ENCODE measurements at places on chromosomes 11 and 22.

DNA sequence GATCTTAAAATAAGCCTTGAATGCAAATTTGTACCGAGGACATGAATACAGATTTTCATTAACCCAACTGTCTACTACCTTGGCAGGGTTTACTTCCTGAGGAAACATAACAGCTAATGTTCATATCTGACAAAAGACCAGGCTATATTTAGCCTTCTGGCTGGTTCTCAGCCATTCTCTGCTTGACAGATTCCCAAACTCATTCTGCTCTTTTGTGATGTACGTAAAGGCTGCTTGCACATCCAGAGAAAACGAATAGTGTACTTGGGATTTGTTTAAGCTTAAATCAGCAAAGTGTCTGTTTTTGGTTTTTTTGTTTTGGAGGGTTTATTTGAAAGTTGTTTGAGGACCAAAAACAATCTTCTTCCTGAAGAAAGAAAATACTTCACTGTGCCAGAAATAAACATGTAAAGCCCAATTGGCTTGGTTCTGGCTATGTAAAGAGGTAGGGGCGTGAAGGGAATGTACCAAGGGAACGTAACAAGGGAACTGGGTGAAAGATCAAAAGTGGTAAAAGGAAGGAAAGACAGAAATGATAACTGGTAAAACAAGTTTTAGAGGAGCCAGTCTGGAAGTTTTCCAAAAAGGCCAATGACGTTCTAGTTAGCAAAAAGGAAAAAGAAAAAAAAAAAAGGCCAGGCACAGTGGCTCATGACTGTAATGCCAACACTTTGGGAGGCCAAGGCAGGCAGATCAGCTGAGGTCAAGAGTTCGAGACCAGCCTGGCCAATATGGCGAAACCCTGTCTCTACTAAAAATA, 21.4 kb upstream of the CRTAM start:
- no peak for DNase-seq

- no peak for DNase-seq
Measured at GRCh38 chr11:13045734-13046133, 36.6 kb downstream of the RASSF10 start.

GRCh38 chr11:63813563-63814382, 517 bp downstream of the SPINDOC start:
- DNase-seq: no peak

- DNase-seq: no peak
Measured at GRCh38 chr22:28397306-28397705, 282.3 kb downstream of the TTC28 start.

DNA sequence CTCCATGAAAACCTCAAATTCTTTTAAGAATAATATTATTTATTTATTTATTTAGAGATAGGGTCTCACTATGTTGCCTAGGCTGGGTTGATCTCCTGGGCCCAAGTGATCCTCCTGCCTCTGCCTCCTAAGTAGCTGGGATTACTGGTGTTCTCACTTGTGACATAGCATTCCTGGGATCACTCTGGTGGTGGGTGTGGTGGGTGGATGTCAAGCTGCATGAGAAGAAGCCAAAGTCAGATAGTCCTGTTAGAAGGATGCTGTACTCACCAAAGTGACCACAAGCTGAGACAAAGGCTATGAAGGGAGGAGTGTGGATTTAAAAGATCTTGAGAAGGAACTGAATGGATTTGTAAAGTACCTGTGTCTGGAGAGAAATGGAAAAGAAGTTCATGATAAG, 87.9 kb upstream of the SPON1 start:
- DNase-seq: no peak

GRCh38 chr11:67371189-67371910, 2.0 kb downstream of the CLCF1 start:
- no peak for DNase-seq

DNA sequence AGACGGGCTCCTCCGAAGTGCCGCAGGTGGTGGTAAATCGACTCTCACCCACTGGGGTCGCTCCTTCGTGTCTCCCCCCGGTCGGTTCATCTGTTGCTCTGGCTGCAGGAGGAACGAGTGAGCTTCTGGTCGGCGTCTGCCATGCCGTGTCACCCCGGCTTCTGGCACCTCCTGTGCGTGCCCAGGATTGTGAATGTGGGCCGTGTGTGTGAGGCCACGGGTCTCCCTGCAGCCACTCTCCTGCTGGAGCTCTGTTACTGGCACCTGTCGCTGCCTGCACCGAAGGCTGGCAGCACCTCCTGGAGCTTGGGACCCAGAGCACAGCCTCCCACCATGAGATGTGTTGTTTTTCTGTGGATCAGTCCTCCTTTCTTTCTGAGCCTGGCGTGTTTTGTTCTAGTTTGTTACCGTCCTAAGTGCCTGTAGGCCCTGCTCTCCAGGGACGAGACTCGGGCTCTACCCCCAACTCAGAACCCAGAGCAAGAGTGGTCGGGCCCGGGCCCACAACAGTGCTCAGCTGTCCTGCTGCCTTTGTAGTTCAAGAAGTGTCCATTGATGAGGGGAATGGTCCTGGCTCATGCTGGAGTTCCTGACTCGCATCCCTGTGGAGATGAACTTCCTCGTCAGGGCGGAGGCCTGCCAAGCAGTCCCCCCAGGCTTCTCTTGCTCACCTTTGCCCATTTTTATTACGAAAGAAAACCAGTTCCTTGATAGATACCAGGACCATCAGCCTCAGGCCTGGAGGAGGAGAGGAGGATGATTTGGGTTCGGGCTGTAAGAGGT, 66.6 kb downstream of the MED15 start:
- no peak for DNase-seq

DNA sequence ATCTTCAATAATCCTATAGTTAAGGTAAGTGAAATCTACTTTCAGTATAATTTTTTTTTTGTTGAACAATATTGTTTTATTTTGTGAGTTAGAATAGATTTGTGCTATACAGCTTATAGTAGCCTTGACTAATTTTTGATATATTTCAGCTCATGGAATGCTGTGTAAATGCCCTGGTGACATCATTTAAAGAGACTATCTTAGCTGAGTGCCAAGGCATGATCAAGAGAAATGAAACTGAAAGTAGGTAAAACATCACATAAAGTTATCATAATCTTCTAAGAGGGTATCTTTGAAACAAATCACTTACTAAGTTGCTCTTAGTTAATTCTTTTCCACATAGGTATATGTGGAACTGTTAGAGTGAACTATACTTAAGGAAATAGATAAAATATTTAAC, 51.4 kb upstream of the ACAT1 start:
- DNase-seq: no peak

GRCh38 chr22:29816539-29816938, 21.5 kb downstream of the ASCC2 start:
- DNase-seq: no peak

DNA sequence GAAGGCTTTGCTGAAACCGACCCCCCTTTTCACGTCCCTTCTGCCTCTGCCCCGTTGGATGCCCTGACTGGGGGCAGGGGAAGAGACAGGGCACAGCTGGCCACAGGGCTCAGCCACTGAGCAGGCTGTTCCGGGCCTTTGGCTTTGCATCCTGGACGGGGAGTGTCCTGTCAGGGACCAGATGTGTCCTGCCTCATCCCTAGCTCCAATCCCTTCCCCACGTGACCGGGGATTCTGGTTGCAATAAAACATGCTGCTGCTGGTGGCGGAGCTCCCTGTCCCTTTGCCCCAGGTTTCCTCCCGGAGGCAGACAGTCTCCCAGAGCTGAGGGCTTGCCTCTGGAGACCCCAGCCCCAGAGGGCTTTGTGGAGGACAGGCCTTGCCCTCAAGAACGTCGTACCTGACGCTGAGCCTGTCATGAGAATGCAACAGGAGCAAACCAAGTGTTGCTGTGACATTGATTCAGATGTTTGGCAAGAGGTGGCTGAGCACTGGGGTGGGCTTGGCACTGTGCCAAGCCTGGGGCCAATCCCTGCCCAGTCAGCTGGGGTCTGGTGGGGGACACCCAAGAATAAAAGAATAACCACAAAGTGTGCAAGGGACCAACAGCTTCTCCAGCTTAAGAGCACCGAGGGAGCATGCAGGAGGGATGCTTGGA, 7.3 kb downstream of the CDC42EP2 start:
- DNase-seq: no peak

GRCh38 chr22:28883917-28884746, 760 bp downstream of the ZNRF3 start:
- DNase-seq: peak; percentile 24

DNA sequence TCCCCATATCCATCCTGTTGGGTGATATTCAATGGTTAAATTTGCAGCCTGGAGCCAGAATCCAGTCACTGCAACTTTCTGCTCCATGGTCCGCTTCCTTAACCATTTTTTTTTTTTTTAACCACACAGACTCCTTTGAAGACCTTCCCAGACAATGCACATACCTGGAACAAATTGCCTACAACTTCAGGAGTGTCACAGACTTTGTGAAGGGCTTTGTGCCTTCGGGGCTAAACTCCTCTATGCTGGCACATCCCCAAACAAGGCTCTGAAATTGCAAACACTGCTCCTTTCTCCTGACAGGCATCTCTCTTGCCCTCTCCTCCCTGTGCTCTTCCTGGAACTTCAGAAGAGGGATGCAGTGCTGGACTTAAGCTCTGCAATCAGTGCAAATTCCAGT, 40.6 kb downstream of the TENM4 start:
- no peak for DNase-seq

DNA sequence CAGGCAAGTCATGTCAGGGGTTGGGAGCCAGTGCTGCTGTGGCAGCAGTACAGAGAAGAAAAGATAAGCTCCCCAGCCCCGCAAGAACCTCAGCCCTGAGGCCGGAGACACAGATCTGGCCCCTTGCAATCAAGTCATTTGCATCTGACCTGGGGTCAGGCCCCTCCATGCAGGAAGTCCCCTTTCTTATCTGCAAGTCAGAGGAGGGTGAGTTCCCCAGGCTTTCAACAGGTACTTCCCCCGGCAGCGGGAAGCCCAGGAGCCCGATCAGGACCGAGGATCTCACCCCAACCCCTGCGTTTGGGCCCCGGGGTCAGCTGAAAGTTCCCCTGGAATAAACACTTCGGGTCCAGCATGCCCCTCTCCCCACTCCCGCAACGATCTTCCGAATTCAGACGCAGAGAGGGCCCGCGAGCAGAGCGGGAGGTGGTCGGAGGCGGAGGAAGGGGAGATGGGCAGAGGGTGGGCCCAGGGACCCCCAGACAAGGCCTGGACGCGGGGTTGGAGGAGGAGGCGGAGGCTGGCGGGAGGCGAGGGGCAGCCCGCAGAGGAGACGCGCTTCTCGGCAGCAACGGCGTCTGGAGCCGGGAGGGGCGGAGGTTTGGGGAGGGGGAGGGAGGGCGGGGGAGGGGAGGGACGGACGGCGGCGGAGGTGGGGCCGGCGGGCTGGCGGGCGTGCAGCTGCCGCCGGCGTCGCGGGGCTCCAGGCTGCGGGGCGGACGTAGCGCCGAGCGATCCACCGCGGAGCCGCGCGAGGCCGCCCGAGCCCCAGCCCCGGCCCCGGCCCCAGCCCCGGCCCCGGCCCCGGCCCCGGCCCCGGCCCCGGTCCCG, at the start of gene TSPAN18:
TSPAN18 (plus strand) TSS at position 680 of the 831 bp plus-strand sequence. CDS start 179,455 bp downstream, outside the sequence.
- DNase-seq: no peak

DNA sequence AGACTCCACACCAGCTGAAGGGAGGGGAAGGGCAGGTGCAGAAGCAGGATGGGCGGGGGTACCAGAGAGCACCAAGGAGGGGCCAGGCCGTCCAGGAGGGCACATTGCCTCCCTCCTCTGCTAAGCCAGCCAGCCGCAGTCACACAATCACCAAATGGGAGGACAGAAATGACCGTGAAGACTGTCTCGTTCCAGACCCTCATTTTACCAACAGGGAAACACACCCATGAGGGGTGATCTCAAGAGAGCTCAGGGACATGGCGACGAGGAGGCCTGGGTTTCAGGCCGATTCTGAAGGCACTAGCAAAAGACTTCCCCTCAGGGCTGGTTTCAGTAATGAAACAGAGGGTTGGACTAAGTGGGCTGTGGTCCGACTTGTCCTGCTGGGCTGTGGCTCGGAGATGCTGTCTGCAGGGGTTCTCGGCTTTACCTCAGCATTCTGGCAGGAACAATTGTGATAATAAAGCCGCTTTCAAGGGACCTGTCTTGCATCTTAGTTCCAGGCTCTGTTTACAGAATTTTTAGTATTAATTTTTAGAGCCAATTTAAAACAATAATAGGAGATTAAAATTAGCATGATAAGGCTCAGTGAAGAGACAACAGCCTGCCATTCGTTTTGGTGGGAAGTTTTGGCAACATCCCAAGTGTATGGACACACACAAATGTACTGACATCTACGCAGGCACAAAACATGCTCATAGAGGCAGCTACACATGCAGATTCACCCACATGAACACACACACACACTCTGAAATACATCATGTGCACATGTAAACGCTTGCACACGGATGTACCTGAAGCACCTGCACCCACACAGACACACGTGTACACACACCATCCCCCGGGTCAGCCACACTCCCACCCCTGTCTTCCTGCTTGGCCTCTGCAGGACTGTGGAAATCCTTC, 2.0 kb upstream of the B3GAT1 start:
- DNase-seq: no peak

GRCh38 chr11:67118181-67118766, 789 bp upstream of the KDM2A start:
- peak; percentile 43 for DNase-seq

DNA sequence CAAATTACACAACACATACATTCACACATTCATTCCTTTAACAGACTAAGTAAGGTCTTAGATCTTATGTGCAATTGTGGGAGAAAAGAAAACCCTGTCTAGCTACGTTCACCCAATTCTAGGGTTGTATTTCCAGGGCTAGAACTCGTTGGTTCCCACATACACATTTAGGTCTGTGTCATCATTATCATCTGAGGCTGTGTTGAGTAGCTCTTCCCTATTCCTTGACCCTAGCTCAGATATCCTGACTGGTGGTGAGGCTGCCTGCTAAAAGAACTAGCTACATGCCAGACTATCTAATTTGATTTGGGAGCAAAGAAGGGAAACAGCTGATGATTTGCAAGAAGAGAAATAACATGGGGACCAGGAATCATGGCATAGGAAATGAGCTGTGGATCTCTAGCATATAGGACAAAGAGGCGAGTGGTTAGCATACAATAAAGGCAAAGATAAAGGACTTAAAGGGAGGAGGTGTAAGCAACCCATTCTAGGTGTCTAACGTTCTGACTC, 27.5 kb upstream of the OR10G7 start:
- no peak for DNase-seq

DNA sequence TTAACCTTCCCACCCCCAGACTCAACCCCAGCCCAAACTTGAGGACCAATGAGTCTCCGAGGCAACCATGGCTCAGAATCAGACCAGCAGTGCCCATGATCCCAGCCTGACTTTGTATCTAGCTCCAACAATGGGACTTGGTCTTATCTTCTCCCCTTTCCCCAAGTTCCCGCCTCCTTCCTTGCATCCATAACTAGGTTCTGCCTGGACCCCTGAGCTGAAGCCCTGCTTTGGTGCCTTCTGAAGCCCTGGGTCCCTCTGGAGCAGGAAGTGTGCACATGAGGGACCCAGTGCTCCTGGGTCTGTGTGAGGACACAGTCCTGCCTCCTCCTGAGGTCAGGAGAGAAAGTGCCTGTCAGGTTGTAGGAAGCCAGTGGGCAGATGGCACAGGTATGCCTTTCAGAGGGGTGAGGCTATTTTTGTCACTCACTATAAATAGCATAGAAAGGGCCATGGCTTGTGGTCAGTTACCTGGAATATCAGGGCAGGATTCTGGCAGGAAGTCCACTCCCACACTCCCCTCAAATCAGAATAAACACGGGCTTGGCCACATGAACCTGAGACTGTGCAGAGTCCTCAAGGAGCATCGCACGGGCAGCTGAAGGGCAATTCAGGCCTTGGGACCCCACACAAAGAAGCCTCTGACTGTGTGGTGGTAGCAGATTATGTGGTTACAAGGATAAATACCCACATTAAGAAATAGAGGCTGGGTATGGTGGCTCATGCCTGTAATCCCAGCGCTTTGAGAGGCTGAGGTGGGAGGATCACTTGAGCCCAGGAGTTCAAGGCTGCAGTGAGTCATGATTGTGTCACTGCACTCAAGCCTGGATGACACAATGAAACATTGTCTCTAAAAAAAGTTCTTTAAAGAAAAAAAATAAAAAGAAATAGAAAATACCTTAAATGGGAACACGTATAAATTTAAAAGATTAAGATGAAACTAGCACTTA, 27.4 kb downstream of the RCN1 start:
- DNase-seq: no peak

Measured in stimulated activated CD4-positive, alpha-beta T cell treated with anti-CD3 and anti-CD28 coated beads, Interleukin-1b, Interleukin-23, amount 100 ng/mL, for 4 hours (primary cell).